ENCODE measurements at places on chromosomes 2 and 18.

GRCh38 chr2:211035548-211036185, 479.3 kb downstream of the CPS1 start:
- DNase-seq, result no peak

DNA sequence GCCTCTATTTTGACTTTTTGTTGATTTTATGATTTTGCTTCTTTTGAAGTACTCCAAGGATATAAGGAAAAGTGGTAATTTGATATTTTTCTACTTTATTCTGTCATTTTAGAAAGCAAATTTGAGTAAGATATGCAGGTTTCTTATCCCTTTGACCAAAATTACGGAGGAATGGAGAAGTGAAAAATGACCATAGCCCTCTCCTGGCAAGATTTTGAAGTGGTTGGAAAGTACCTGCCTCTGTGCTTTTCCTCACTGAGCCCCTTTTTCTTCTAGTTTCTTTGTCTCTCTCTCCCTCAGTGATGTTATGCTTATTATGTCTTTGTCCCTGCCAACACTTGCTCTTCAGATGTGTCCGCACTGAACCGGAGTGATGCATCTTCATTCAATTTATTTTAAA, 898.1 kb downstream of the EPHA4 start:
- DNase-seq, result no peak

GRCh38 chr18:50061876-50062517, 132.9 kb downstream of the MYO5B start:
- no peak for DNase-seq

DNA sequence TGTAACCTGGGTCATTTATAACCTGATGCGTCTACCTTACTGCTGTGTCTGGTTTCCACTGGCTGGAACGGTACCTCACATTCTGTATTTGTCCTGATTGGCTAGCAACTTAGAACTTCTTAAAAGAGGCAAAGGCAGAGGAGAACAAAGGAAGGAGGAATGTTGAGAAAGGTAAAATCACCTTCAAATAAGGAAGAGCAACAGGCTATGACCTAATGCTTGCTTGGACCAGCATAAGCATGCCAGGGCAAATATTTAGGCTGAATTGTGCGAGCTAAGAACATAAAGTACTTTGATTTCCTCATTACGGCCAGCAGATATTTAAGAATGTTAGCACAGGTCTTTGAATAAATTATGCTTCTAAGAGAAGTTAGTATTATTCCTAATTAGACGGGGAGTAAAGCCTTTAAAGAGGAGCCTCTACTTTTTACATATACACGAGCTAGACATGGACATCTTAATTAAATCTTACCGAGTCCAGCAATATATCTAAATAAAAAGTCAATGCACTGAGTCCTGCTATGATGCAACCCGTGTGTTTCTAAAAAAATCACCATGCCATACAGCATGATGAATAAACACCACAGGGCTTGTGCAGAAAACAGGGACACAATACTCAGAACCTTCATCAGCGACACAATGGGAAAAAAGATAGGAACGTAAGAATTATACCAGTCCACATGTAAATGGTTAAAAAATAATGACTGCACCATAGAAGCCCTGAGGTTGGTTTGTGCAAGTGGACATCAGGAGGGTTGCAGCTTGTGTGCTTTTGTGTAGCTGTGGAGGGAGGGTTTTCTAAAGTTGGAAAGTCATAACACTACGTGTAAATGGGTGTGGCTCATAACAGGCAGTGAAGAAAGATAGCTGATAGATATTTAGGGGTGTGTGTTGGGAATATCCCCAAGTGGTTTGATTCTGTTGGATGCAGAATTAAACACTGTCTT, 14.2 kb downstream of the SEPTIN2 start:
- no peak for DNase-seq

DNA sequence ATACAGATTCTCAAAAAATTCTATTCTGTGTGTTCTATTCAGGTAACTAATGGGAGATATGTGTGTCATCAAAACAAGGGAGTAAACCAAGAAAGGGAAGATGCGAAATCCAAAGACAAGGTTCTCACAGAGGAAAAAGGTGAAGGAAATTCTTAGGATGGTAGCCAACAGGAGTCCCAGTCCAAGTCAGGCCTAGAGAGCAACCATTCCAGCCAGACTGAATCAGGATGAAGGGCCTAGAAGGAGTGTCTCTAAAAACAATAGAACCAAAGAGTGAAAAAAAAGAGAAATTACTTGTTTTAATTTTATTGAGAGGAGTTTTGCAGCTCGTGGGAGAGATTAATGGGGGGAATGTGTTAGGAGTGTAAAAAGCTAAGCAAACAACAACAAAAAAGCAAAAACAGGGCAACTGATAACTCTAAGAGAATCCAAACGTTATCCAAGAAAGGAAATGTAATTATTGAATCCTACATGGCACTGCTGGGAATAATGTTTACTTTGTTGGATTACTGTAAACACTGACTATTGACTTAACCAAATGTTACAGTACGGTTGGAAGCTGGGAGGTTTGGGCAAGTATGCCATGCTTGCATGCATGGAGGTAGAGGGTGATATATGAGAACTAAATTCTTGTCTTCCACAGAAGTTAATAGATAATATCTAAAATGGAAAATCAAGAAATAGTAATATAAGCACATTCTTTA, 12.3 kb downstream of the MAP3K20 start:
- no peak for DNase-seq

- no peak for DNase-seq
Observed at GRCh38 chr2:170843656-170844055, 27.0 kb downstream of the GAD1 start.

DNA sequence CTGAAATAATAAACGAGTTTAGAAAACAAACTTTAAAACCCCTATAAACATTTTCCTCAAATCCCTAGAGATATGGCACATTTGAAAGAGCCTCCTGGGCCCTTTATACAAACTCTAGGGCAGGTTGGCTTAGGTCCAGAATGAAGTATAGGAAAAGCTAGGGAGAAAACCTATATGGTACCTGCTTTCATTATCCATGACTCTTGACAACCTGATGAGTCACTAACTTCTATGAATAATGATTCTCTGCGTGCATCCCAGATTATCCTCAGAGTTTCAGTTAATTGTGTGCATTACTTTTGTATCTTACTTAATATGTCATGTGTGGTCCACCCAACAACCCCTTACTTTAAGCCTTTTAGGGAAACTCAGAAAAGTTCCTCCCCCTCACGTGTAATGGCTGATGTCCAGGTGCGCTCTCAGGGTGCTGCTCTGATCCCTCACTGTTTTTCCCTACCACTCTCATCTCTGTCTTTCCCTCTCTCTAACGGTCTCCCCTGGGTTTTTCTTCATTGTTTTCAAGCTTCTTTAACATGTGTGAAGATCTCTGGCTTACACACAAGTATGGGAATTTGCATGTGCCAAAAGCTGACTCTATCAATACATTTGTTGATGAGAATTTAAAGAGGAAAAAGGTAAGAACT, 78.5 kb downstream of the LRP1B start:
- DNase-seq, result no peak

DNA sequence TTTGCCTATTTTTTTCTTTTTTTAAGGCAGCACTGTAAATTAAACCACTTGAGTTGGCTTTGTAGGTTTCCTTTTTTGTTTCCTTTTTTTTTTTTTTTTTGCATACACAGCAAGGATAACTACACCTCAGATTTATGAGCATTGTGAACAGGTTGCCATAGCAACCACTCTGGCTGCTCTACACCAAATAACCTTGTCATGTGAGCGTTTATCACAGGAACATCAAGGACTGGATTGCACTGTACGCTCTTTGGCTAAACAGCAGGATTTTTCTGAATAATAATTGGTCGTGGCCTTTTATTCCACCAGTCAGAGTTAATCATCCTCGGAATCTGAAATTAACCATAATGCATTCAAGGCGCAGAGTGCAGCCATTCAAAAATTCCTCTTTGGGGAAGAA, 199.1 kb upstream of the SLC14A2 start:
- DNase-seq, result peak; percentile 40

GRCh38 chr2:113965644-113966043, 75.8 kb downstream of the ACTR3 start:
- peak; percentile 30 for DNase-seq

GRCh38 chr18:30432349-30432748, 610.2 kb downstream of the DSC3 start:
- DNase-seq, result no peak

DNA sequence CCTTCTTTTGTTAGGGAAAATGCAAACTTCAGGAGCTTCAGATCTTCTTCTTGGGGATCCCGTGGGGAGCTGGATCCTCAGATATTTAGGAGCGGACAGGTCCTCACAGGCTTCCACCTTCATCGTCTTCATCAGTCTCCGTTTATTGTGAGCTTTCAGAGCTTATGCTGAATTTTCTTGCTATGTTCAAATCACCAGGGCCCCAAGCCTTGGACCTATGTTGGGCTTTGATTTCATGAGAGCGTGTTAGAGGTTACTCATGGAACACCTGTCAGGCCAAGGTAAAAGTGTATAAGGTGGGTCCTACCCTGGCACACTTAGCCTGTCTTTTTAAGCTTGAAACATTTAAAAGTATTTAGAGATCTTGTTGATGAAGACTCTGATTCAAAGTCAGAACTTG, 212.9 kb downstream of the FAM210A start:
- DNase-seq, result no peak

DNA sequence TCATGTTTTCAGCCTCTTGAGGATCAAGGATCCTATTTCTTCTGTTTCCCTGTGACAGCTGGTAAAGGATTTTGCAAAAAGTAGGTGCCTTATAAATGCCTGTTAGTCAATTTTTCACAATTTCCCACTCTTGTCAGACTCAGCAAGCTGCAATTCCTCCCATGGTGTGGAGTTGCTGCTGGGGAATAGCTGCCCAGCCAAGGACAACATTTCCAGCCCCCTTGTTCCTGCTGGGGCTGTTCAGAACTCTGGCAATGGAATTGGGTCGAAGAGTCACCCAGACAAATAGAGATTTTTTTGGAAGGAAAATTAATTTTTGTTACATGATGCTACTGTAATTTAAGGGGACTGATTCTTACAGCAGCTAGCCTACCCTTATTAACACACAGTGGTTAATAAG, 43.7 kb downstream of the FSHR start:
- peak; percentile 53 for DNase-seq

GRCh38 chr2:101658387-101658786, 39.1 kb upstream of the MAP4K4 start:
- DNase-seq, result no peak

DNA sequence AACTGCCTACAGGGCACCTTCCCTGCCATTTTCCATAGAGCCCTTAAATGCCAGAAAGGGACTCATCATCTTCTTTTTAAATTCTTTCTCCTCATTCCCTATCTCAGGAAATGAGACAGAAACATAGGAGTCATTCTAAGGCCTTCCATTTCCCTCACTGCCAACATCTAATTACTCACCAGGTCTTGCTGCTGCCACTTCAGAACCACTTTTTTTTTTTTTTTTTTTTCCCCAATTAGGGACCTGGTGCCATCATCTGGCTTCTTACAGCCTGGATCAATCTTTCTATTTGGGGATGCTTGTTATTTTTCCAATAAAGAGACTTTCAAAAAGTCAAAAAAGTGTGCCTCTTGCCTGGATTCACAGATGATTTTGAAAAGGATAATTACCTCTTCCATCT, 373.4 kb downstream of the LPIN1 start:
- no peak for DNase-seq

DNA sequence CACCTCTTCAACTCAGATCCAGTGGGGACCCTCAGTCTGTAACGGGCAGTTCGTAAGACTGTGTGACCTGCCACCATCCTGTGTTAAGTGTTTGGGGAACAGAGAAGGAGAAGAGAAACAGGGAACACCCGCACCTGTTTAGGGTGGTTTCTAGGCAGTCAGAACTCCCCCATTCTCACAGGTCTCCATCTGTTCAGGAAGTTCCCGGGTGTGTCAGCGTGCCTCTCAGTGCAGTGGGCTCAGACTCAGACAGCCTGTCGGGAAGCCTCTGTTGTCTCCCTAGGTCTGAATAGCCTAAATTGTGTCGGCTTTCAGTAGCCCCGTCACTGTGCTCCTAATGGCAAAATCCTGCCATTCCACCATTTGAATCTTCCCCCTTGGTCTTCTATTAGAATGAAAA, 256.6 kb downstream of the LOXHD1 start:
- peak; percentile 84 for DNase-seq

GRCh38 chr2:12685145-12685544, 31.6 kb upstream of the TRIB2 start:
- no peak for DNase-seq

DNA sequence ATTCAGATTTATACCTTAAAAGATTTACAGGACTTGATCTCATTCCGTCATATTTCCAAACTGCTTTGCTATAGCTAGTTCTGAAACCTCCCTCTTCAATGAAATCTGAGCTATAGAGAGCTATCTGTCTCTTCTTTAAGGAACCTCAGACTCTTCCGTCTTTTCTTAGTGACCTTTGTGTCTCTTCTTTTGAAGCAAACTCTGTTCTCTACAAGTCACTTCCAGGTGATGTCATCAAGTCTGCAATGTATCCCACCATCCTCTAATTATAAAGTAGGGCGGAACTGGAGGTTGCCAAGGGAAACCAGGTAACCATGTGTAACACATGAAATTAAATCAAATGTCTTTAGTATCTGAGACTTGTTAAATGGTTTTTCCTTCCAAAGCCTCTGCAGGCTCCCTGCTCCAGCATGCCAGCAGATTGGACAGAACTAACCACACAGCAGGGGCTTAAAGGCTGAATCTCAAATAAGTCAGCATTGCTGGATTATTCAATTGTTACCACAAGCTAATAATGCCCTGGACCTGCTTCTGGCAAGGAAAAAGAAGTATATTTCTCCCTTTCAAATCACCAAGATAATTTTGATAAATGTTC, 41.2 kb upstream of the PEX13 start:
- peak; percentile 31 for DNase-seq

DNA sequence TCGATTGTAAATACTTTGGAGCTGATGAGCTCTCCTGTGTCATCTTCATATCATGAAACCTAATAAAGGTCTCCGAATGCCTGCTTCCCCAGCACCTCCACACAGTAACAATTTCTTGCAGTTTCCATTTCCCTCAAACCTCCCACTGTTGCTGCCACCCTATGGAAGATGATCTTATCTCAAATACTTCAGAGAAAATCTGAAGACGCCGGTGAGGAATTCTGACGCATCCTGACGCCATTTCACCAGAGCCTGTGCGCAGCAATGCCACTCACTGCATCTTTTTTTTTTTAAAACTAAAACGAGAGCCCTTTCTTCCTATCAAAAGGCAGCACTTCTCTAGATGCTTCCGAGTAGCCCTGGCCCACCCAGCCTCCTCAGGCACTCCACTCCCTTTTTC, 31.9 kb upstream of the GNAL start:
- DNase-seq, result no peak

DNA sequence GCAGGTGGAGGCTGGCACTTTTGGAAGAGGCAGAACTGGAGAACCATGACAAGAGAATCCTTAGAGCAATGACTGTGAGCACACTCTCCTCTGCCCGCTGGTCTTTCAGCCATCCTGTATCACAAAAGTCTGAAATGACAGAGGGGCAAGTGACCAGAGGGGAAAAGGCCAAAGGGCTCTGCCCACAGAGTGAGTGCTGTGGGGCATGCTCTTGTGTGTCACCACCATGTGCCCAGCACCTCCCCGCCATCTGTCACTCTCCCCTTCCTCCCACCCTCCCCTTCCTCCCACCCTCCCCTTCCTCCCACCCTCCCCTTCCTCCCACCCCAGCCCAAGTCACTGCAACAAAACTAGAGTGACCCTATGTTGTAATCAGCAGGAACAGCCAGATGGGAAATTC, 31.9 kb downstream of the DAW1 start:
- no peak for DNase-seq
